ENCODE measurements at places on chromosomes 1 and 21.

- no peak for DNase-seq
Observed at GRCh38 chr1:83012950-83013349, 986.0 kb downstream of the TTLL7 start.

DNA sequence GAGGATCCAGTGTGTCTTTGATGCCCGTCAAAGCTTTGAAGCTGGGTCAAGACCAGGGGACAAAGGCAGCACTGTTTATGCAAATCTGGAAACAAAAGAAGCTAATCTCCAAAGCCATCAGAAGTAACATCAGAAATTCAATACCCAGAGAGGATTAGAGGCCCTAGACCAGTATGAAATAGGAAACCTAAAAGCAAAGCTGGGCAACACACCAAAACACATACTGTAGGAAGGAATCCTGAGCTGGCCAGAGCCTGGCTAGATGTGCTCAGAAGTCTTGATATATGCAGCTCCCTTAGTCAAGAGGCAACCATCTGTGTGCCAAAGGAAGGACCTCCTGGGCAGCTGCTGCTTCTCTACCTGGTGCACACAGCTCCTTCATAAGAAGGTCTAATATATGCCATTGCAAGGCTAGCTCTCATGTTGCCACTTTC lies 12.3 kb downstream of the COLGALT2 start:
- DNase-seq: peak; percentile 44

- DNase-seq: no peak
Observed at GRCh38 chr1:188154761-188155160, 1326.0 kb downstream of the PLA2G4A start.

- DNase-seq: no peak
Observed at GRCh38 chr1:5548266-5548665, 444.0 kb downstream of the NPHP4 start.

- no peak for DNase-seq
Observed at GRCh38 chr1:147738739-147739476, 21.5 kb downstream of the GJA5 start.

- no peak for DNase-seq
Observed at GRCh38 chr1:25687221-25688017, 70.8 kb downstream of the MAN1C1 start.

DNA sequence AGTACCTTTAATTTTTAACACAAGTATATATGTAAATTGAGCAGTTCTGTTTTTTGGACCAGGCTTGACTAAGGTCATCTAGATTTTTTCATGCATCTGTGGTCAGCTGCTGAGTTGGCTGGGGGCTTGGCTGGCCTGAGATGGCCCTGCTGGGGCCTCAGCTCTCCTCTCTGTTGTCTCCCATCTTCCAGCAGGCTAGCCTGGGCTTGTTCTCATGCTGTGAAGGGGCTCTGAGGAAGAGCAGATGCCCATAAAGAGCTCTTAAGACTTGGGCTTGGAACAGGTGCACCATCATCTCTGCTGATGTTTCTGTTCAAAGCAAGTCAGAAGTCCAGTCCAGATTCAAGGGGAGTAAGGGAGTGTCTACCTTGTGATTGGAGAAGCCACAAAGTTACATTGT lies 51.2 kb upstream of the TNR start:
- DNase-seq: no peak

DNA sequence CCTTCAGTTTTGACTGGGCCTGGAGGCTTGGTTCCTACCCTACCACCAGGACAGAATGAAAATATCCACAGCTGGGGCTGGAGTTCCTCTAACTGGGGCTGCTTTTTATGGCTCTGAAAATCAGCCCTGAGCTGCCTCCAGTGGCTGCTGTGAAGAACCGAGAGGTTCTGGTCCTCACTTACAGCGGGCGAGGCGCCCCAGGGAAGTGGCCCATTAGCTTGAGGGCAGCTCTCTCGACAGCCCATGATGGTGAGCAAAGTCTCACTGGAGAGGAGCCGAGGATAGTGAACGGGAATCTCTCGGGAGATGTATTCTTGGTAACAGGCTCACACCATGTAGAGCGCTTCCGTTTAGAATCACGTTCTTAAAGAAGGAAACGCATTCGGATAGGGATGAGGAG lies 459.7 kb downstream of the KIF26B start:
- no peak for DNase-seq

- DNase-seq: no peak
Observed at GRCh38 chr1:222443566-222443965, 104.3 kb downstream of the HHIPL2 start.

GRCh38 chr1:59238993-59239392 lies 57.9 kb upstream of the FGGY start:
- no peak for DNase-seq

DNA sequence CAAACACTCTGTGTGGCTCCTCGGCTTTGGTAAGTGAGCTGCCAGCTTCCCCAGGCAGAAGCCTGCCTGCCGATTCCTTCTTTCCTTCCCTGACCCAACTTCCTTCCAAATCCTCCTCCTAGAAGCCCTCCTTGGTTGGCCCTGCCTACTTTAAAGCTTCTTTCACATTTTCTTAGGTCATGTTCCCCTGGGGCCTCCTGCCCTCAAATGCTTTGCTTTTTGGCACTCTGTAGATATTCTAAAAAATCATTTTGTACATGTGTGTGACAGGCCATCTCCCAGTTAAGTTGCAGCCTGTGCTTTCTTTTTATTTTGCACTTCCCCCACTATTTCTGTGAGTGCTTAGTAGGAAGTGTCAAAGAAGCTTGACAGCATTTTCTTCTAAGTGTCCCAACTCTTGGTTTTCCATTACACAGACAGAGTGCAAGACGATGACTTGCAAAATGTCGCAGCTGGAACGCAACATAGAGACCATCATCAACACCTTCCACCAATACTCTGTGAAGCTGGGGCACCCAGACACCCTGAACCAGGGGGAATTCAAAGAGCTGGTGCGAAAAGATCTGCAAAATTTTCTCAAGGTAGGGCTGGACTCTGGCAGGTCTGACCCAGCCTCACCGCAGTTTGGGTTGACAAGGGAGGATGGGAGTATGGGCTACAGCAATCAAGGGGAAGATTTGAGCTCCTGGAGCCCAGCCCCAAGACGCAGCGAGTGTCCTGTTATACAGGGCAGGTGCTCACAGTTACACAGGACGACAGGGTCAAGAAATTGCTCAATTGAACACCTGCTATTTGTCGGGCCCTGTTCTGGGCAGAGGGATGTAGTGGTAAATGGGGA lies at the start of gene S100A9:
Gene S100A9, plus strand, starts transcription at position 2 of the 838 bp plus-strand sequence. Its CDS starts 430 bp downstream, at position 432.
- no peak for DNase-seq

- DNase-seq: no peak
Observed at GRCh38 chr1:76593618-76594017, 273.7 kb upstream of the ST6GALNAC5 start.

DNA sequence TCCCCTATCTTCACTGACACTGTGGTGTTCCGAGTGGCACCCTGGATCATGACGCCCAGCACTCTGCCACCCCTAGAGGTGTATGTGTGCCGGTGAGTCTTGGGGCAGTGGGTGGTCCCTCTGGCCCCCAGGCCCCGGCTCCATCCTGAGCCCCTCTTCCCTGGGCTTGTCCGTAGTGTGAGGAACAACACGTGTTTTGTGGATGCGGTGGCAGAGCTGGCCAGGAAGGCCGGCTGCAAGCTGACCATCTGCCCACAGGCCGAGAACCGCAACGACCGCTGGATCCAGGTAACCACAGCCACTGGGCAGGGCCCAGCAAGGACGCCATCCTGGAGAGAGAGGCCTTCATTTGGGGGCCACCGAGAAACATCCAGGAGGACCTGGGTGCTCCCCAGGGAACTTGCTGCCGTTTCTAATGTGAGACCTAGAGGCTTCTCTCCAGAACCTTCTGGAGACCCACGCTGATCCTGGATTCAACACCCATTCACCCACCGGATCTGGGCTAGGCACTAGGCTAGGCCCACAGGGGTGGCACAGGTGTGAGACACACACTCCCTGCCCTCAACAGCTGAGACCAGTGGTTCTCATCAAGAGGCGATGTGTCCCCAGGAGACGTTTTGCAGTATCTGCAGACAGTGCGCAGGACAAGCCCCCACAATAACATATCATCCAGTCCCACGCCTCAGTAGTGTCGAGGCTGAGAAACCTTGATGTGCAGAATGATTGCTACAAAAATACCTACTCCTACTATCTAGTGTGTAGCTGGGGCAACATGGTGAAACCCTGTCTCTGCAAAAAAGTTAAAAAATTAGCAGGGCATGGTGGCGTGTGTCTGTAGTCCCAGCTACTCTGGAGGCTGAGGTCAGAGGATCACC lies 22.2 kb downstream of the PADI3 start:
- DNase-seq: no peak

GRCh38 chr1:196001188-196001587 lies 607.1 kb downstream of the KCNT2 start:
- DNase-seq: no peak

DNA sequence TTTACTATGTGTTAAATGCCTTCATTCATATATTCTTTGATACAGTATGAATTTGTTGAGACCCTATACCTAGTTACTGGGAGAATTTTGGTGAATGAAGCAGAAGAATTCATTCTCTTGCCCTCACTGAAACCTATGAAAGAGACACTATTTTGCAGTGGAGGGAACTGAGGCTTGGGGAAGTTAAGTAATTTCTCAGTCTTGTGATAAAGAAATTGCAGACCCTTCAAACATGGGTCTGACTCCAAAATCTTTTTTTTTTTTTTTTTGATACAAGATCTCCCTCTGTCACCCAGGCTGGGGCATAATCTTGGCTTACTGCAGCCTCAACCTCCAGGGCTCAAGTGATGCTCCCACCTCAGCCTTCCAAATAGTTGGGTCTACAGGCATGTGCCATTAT lies 132.1 kb downstream of the DNM3 start:
- no peak for DNase-seq

- DNase-seq: no peak
Observed at GRCh38 chr1:205535866-205536758, 31.6 kb downstream of the CDK18 start.

DNA sequence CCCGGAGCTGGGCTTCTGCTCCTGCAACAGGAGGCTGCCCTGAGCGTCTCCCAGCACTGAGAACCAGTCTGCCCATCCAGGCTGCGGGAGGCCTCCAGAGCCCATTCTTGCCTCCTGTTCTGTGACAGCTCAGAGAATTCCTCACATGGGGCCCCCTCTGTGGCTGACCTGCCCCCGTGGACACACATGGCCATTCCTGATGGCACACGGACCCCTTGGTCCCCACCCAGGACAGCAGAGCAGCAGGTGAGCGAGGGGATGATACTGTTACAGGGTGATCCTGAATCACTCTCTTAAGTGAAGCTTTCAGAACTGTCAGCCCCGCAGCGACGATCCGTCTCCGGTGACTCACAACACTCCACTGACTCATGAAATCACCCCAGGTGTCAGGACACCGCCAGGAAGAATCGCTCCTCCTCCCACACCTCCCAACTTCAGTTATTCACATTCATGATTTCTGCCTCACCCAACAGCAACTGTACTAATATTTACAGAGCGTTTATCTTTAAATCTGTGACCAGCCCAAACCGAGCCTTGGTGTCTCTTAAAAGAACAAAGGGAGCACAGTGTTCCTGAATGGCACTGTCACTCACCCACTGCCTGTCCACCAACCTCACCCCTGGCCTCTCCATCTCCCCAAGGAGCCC lies 22.5 kb downstream of the CHD5 start:
- peak; percentile 84 for DNase-seq

GRCh38 chr21:43938751-43939442 lies 73.2 kb upstream of the TRAPPC10 start:
- peak; percentile 54 for DNase-seq

GRCh38 chr1:204560590-204561150 lies 44.5 kb downstream of the MDM4 start:
- DNase-seq: peak; percentile 35

- no peak for DNase-seq
Observed at GRCh38 chr1:33270808-33271465, 14.6 kb downstream of the ZNF362 start.

DNA sequence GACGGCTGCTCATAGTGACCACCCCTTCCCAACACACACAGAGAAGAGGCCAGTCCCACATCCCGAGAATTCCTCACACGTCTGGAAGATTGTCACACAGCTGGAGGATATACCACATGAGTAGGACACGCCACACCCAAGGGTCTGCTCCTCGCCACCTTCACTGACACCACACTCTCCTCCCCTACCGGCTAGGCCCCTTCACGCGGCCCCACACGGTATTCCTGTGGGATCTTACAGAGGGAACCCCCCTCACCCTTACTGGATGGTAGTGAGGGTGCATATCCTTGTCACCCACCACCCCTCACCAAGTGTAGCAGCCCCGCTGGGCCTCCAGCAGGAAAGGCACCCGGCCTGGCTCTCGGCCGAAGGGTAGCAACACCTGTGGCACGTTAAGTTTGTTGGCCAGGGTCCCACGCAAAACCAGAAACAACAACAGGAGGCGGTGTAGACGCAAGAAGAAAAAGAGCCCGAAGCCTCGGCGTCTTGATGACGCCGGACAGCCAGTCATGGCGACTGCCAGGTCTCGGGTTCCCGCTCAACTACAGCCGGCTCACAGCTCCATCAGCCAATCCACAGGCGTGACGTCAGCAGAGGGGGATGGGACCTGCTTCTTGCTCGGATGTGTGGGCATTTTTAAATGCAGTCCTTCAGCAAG lies at the start of gene NUP210L:
Gene NUP210L, minus strand, starts transcription at position 540 of the 658 bp plus-strand sequence.
- DNase-seq: no peak

DNA sequence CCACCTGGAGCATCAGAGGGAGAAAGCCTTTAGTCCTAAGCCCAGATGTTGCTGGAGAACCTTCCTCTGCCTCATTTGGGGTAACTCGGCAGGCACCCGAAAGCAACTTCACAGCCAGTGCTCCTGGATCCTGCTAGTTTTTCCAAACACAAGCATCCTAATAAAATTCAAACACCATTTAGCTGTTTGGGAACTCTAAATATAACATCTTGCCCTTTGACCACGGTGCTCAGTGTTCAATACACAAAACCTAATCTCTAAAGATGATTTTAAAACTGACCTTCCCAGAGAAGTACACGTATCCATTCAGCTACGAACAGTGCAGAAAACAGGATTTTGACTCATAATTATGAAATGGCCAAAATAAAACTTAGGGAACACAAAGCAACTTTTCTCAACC lies 40.3 kb downstream of the PROX1 start:
- DNase-seq: no peak

GRCh38 chr1:24748191-24749121 lies 3.2 kb downstream of the CLIC4 start:
- no peak for DNase-seq

DNA sequence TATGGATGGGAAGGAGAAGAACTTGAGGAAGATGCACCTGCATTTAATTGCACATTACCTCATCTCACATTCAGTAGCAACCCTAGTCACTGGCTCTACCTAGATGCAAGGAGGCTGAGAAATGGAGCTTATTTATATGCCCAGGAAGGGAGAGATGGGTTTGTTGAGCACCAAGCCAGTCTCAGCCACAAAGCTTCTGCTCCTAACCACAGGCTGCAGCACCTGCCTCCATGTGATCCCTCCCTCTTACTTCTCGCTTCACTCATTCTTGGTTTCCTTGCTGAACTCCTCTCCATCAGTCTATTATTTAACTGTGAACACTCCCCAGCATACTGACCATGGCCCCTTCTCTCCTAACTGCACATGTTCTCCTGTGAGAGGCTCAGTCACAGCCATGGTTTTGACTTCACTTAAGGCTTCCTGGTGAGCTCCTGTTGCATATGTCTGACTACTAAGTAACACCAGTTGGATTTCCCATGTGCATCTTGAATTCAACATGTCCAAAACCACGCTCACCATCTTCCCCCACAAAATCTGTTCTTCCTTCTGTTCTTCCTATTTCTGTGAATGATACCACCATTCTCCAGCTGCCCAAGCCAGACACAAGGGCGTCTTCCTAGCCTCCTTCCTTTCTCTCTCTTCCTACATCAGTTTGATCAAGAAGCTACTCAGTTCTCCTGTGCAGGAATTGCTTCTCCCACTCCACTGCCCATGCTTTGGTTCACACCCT lies 139.8 kb downstream of the AK5 start:
- DNase-seq: no peak

GRCh38 chr1:211541720-211542477 lies 37.1 kb downstream of the SLC30A1 start:
- DNase-seq: no peak
